ENCODE measurements at places on chromosomes 2 and 18.

- H3K27ac ChIP-seq, result no peak overlapping the region
- H3K36me3 ChIP-seq, result no peaks in the 10 kb centered on the region
- no peaks in the 10 kb centered on the region for H3K27me3 ChIP-seq
- peaks cover 8% of the 10 kb centered on the region for H3K4me1 ChIP-seq
- no peak overlapping the region for H3K4me3 ChIP-seq
- no peak for DNase-seq
These were observed 115.2 kb downstream of the MTCL1 start for GRCh38 chr18:8820396-8821082.

DNA sequence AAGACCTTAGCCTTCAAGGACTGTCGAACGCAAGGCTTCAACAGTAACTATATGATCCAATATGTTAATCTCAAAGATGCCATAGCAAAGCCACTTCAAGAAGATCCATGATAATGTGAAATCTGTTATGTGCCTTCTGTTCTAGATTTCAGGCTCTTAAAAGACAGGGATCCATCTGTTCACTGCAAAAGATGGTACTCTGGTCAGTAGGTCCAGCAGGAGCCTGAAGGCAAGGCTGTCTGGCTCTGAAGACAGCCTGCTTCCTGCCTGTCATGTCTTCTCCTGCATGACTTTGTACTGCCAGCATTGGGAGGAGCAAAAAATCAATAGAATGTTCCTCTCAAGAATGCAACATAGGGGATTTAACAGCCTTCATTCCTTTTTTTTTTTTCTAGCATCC is 270.8 kb upstream of the PARD3B start:
- H3K27ac ChIP-seq, result no peak overlapping the region
- DNase-seq, result no peak
- no peaks in the 10 kb centered on the region for H3K36me3 ChIP-seq

GRCh38 chr2:46803911-46804670 is 111.5 kb downstream of the MCFD2 start:
- no peak for DNase-seq
- peaks cover 4% of the 10 kb centered on the region for H3K27me3 ChIP-seq
- no peak overlapping the region for H3K27ac ChIP-seq
- no peak overlapping the region for H3K4me3 ChIP-seq
- no peaks in the 10 kb centered on the region for H3K4me1 ChIP-seq
- H3K36me3 ChIP-seq, result no peaks in the 10 kb centered on the region

GRCh38 chr2:234368861-234369261 is 128.0 kb downstream of the ARL4C start:
- DNase-seq, result no peak
- no peaks in the 10 kb centered on the region for H3K36me3 ChIP-seq
- no peaks in the 10 kb centered on the region for H3K27me3 ChIP-seq
- H3K27ac ChIP-seq, result no peak overlapping the region
- H3K4me3 ChIP-seq, result no peak overlapping the region

DNA sequence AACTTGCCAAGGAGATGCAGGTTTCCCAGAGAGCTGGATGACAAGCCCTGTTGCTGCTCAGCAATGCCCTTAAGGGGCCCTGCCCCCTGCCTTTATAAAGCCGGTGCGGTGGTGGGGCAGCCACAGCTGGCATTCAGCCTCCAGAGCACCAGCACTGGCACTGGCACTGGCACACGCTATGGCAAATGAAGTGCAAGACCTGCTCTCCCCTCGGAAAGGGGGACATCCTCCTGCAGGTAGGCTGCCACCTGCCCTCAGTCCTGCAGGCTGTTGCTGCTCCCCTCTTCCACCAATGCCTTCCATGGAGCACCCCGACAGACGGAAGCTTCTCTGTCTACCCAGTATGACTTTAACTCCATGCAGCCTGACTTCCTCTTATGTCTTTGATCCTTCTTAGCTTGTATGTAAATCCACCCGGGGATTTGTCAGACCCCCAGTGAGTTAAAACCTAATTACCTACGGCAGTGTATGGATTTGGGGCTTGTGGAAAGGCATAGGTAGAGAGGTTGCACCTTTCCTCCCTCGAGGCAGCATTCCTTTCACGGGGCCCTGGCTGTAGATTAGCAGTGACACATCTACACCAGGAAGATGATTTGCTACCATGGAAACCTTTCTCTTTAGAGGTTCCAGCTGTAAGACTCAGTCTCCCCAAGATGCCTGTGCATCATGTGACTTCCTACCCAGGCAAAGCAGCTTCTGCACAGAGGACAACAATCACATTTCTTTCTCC is at the start of gene DAPL1:
Gene DAPL1, plus strand, starts transcription at position 123 of the 730 bp plus-strand sequence. Its CDS starts 56 bp downstream, at position 179.
- peak; percentile 9 for DNase-seq
- no peaks in the 10 kb centered on the region for H3K27me3 ChIP-seq
- H3K4me1 ChIP-seq, result no peaks in the 10 kb centered on the region
- H3K27ac ChIP-seq, result no peak within 1 kb of the TSS

DNA sequence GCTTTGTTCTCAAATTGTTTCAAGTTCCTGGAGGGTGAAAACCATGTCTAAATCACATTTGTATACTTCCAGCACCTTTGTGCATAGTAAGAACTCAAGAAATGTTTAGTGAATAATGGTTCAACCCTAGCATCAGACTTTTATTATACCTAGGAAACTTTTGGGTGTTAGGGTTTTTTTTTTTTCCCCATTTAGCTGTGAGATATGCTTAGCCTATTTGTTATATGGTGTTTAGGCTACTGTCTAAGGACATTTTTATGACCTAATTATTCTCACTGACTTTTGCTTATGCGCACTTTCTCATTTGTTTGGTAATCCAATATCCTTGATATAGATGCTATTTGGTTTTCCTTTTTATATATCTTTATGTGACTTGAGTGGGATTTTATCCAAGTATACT is 164.7 kb downstream of the PHLPP1 start:
- H3K27ac ChIP-seq, result no peak overlapping the region
- no peak for DNase-seq
- H3K4me1 ChIP-seq, result peaks cover 41% of the 10 kb centered on the region
- no peaks in the 10 kb centered on the region for H3K36me3 ChIP-seq
- no peak overlapping the region for H3K4me3 ChIP-seq

GRCh38 chr2:18251486-18251885 is 309.0 kb downstream of the RDH14 start:
- no peak overlapping the region for H3K27ac ChIP-seq
- no peaks in the 10 kb centered on the region for H3K36me3 ChIP-seq
- peaks cover 14% of the 10 kb centered on the region for H3K4me1 ChIP-seq
- no peaks in the 10 kb centered on the region for H3K27me3 ChIP-seq
- H3K4me3 ChIP-seq, result no peak overlapping the region

DNA sequence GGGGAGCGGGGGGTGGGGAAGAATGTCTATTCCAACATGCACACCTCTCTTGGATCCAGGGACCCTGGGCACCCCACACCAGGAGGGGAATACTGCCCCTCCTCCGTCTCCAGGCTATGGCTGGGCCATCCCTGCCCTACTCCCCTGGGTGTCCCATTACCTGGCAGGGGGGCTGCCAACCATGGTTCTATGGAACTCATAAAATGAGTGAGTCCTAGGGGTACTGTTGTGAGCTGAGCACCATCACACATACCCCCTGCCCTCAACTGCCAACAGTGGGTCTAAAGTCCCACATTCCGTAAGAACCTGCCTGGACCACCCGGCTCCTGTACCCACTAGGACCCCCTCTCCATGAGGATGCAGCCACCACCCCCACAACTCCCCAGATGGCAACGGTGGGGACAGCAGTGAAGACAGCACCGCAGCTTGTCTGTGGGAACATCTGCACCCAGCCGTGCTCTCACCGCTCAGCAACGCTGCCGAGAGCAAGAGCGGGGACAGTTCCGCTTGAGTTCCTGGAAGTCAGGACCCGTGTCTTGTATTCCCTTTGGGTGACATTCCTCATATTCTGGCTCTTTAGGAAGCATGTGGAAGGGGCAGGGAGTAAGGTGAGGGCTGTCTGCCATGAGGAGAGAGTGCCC is 41.5 kb downstream of the BIN1 start:
- H3K36me3 ChIP-seq, result no peaks in the 10 kb centered on the region
- H3K4me3 ChIP-seq, result no peak overlapping the region
- no peak for DNase-seq
- H3K27me3 ChIP-seq, result no peaks in the 10 kb centered on the region

- H3K4me1 ChIP-seq, result peaks cover 5% of the 10 kb centered on the region
- no peak overlapping the region for H3K4me3 ChIP-seq
- DNase-seq, result peak; percentile 88
These were observed 318.7 kb upstream of the NCKAP5 start for GRCh38 chr2:133886735-133887675.

- DNase-seq, result no peak
- no peaks in the 10 kb centered on the region for H3K27me3 ChIP-seq
- no peak overlapping the region for H3K4me3 ChIP-seq
- H3K36me3 ChIP-seq, result no peaks in the 10 kb centered on the region
These were observed 111.7 kb downstream of the BCL2 start for GRCh38 chr18:63207835-63208234.

GRCh38 chr2:230758566-230759480 is 46.2 kb downstream of the CAB39 start:
- H3K4me1 ChIP-seq, result no peaks in the 10 kb centered on the region
- no peaks in the 10 kb centered on the region for H3K27me3 ChIP-seq
- H3K4me3 ChIP-seq, result no peak overlapping the region
- H3K36me3 ChIP-seq, result peaks cover 20% of the 10 kb centered on the region
- no peak overlapping the region for H3K27ac ChIP-seq

GRCh38 chr18:48228841-48229240 is 180.3 kb downstream of the ZBTB7C start:
- DNase-seq, result no peak
- no peaks in the 10 kb centered on the region for H3K27me3 ChIP-seq
- H3K4me3 ChIP-seq, result no peak overlapping the region
- H3K27ac ChIP-seq, result no peak overlapping the region

GRCh38 chr2:186349508-186349907 is 136.6 kb upstream of the ZC3H15 start:
- no peaks in the 10 kb centered on the region for H3K36me3 ChIP-seq
- no peak overlapping the region for H3K27ac ChIP-seq
- H3K4me3 ChIP-seq, result no peak overlapping the region

- H3K27me3 ChIP-seq, result peaks cover 6% of the 10 kb centered on the region
- H3K4me1 ChIP-seq, result peaks cover 3% of the 10 kb centered on the region
- no peak overlapping the region for H3K27ac ChIP-seq
- no peaks in the 10 kb centered on the region for H3K36me3 ChIP-seq
These were observed 49.2 kb downstream of the CRIM1 start for GRCh38 chr2:36404754-36405153.

GRCh38 chr2:183552716-183553115 is 428.5 kb downstream of the NUP35 start:
- no peaks in the 10 kb centered on the region for H3K4me1 ChIP-seq
- no peaks in the 10 kb centered on the region for H3K36me3 ChIP-seq
- H3K27me3 ChIP-seq, result no peaks in the 10 kb centered on the region
- no peak for DNase-seq
- no peak overlapping the region for H3K4me3 ChIP-seq

- H3K4me1 ChIP-seq, result no peaks in the 10 kb centered on the region
- peak; percentile 24 for DNase-seq
- no peaks in the 10 kb centered on the region for H3K36me3 ChIP-seq
- H3K4me3 ChIP-seq, result no peak overlapping the region
- H3K27ac ChIP-seq, result no peak overlapping the region
- no peaks in the 10 kb centered on the region for H3K27me3 ChIP-seq
These were observed 201.2 kb downstream of the CDCA7 start for GRCh38 chr2:173555833-173556232.

DNA sequence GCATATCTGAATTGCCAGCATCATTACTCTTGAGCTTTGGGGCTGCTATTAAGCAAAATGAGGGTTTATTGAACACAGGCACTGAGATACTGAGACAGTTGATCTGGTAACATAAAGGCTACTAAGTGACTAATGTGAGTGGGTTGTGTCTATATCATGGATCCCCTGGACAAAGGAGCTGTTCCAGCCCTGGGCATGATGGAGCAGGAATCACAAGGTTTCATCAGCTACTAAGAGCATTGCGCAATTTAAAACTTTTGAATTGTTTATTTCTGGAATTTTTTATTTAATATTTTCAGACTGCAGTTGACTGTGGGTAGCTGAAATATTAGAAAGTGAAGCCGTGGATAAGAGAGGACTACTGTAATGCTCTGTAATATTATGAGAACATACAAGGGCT is 73.5 kb downstream of the MGAT5 start:
- no peak overlapping the region for H3K4me3 ChIP-seq
- no peaks in the 10 kb centered on the region for H3K36me3 ChIP-seq
- no peak for DNase-seq
- H3K4me1 ChIP-seq, result peaks cover 5% of the 10 kb centered on the region
- H3K27me3 ChIP-seq, result no peaks in the 10 kb centered on the region

DNA sequence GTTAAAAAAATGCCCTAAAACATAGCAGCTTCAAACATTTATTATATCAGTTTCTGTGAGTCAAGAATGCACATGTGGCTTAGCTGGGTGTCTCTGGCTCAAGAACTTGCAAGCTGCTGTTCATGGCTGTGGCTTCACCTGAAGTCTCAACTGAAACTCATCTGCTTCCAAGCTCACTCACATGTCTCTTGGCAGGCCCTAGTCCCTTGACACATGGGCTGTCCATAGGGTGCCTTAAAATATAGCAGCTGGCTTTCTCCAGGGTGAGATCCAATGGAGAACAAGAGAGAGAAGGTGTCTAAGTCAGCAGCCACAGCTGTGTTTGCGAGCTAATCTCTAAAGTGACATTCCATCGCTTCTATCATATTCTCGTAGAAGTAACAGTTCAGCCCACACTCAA is 152.8 kb downstream of the DSEL start:
- no peaks in the 10 kb centered on the region for H3K36me3 ChIP-seq
- H3K27me3 ChIP-seq, result no peaks in the 10 kb centered on the region
- DNase-seq, result no peak
- no peaks in the 10 kb centered on the region for H3K4me1 ChIP-seq

GRCh38 chr2:12834239-12834638 is 117.5 kb downstream of the TRIB2 start:
- no peaks in the 10 kb centered on the region for H3K27me3 ChIP-seq
- no peak overlapping the region for H3K27ac ChIP-seq
- no peak overlapping the region for H3K4me3 ChIP-seq
- DNase-seq, result no peak
- no peaks in the 10 kb centered on the region for H3K36me3 ChIP-seq
- H3K4me1 ChIP-seq, result peaks cover 9% of the 10 kb centered on the region

GRCh38 chr2:47558116-47558767 is 155.3 kb downstream of the MSH2 start:
- H3K36me3 ChIP-seq, result no peaks in the 10 kb centered on the region
- peak; percentile 19 for DNase-seq
- no peaks in the 10 kb centered on the region for H3K4me1 ChIP-seq
- no peaks in the 10 kb centered on the region for H3K27me3 ChIP-seq
- no peak overlapping the region for H3K4me3 ChIP-seq

GRCh38 chr2:37737507-37737906 is 66.1 kb upstream of the CDC42EP3 start:
- no peak overlapping the region for H3K27ac ChIP-seq
- no peak overlapping the region for H3K4me3 ChIP-seq
- DNase-seq, result peak; percentile 47
- no peaks in the 10 kb centered on the region for H3K36me3 ChIP-seq
- peaks cover 11% of the 10 kb centered on the region for H3K4me1 ChIP-seq
- no peaks in the 10 kb centered on the region for H3K27me3 ChIP-seq

DNA sequence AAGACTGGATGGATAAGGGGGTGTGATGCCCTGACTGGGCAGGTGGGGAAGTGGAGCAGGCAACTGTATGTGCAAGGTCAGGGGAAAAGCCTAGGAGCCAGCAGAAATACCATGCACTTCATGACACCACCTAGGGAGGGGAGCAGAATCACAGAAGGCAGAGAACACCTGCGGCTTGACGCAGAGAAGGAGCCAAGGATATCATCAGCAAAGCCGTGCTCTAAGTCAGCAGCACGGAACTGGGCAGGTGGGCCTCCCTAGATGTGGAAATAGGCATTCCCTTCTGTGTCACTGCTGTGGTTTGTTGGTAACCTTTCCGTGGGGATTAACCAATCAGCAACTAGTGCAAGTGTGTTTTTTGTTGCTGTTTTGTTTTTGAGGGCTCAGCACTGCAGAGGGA is 41.3 kb downstream of the HDLBP start:
- no peak for DNase-seq
- no peaks in the 10 kb centered on the region for H3K27me3 ChIP-seq
- H3K27ac ChIP-seq, result no peak overlapping the region
- no peak overlapping the region for H3K4me3 ChIP-seq
- H3K4me1 ChIP-seq, result peaks cover 15% of the 10 kb centered on the region

Data from cardiac muscle cell (in vitro differentiated cells and primary cell).